NCI-H1417 treated with DMSO at 0.1 percent for 48 hours (cell line): ENCODE measurements at places on chromosomes 2 and 18.

GRCh38 chr2:148585696-148586095 is 58.9 kb upstream of the EPC2 start:
- no peak for DNase-seq

- no peak for DNase-seq
Measured at GRCh38 chr2:190835303-190835930, 45.2 kb upstream of the GLS start.

- peak; percentile 51 for DNase-seq
Measured at GRCh38 chr2:55049043-55049820, 1.0 kb downstream of the RTN4 start.

DNA sequence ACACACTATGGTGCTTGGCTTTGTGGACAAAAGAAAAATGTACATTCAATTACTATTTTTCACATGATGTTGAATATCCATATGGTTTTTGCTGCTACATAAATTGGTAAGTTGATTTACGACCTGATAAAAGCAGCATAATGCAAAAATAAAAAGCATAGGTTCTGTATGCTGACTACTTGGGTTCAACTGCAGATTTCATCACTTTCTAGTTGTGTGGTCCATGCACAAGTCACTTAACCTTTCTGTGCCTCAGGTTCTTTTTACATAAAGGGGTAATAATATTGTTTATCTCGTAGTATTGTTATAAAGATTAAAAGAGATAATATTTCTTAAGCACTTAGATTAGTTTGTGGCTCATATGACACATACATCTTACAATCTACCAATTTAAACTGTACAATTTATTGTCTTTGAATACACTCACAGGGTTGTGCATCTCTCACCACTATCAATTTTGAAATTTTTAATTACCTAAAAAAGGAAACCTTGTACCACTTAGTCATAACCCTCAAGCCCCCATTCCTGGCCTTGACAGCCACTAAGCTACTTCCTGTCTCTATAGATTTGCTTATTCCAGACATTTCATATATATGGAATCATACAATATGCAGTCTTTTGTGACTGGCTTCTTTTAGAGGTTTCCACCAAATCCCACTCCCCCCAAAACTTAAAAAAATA is 1443.9 kb downstream of the SUCLG1 start:
- DNase-seq, result no peak

- DNase-seq, result no peak
Measured at GRCh38 chr18:44958455-44958854, 277.8 kb downstream of the SETBP1 start.

DNA sequence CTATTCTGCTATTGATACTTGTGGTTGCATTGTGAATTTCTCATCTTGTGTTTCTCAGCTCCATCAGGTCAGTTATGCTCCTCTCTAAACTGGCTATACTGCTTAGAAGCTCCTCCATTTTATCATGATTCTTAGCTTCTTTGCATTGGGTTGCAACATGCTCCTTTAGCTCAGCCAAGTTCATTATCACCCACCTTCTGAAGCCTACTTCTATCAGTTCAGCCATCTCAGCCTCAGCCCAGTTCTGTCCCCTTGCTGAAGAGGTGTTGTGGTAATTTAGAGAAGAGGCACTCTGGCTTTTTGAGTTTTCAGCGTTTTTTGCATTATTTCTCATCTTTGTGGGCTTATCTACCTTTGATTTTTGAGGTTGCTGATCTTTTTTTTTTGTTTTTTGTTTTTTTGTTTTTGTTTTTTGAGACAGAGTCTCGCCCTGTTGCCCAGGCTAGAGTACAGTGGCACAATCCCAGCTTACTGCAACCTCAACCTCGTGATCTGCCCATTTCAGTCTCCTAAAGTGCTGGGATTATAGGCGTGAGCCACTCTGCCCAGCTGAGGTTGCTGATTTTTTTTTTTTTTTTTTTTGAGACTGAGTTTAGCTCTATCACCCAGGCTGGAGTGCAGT is 36.0 kb downstream of the ANKRD12 start:
- no peak for DNase-seq
